ENCODE measurements at places on chromosomes 6 and 20.

- DNase-seq, result no peak
Measured at GRCh38 chr6:138971601-138972000, 16.5 kb downstream of the REPS1 start.

DNA sequence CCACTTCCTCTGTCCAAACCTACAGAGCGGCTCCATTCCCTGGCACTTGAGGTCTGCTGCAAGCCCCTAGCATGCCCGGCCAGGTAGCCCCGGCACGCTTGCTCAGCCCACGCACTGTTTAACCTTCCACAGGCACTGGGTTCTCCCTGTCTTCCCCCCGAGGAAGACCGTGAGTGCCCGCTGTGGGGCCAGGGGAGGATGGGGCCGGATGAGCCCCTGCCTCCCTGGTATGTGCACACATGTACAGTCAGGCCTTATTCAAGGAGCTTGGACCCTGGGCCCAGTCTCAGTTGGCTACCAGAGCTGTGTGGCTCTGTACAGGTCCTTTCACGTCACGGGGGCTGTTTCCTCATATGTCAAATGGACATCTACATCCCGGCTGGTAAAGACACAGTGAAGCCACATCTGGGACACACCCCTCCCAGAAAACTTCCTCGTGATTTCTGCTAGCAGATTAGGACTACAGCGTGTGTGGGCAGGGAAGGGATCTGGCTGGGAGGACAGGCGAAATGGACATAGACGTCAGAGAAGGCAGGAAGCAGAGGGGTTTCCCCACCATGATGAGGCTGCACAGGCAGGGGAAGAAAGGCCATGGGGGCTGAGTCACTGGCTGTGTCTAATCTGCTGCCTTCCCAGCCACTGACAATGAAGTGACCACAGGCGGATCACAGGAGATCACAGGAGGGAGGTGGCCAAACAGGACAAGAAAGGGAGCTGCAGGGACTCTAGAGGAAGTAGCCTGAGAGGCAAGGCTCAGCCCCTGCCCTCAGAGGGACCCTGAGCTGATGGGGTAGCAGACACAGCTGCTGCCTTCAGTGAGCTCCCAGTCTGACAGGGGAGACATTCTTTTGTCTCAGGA, 62.9 kb downstream of the MRPL14 start:
- peak; percentile 83 for DNase-seq

DNA sequence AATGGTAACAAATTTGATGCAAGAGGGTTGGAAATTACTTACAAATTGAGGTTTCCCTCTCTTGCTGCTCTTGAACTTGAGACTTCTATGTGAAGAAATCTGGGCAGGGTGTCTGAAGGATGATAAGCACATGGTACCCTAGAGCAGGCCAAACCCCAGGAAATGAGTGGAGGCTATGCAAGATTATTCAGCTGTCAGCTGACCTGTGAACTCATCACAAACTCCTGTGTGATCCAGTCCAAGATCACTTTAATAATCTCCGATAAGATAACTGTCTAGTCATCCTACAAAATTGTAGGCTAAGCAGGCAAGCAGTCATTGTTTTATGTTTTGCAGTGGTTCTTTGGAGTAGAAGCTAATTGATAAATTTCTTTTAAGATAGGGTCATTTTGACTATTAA, 213.1 kb downstream of the BTBD3 start:
- no peak for DNase-seq

- no peak for DNase-seq
Measured at GRCh38 chr6:16306334-16306733, 67.9 kb downstream of the GMPR start.

DNA sequence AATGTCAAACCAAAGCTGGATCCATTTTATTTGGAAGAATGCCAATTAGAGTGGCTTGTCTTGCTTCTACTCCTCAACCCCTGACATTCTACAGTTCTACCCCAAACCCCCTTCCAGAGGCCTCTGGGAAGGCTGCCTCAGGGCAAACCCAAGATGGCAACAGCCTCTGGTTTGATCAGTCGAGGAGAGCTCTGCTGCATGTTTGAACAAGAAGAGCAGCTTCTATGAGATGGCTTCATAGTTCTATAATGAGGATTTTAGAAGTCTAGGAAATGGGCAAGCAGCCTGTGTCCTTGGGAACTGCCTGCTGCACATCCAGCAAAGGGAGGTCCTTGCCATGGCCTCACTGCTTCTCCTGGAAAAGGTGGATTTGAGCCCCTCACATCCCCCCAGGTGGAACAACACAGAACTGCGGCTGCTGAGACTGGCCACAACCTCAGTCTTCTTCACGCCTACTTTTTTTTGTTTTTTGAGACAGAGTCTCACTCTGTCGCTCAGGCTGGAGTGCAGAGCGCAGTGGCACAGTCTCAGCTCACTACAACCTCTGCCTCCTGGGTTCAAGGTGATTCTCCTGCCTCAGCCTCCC, 37.9 kb downstream of the ZC3H12D start:
- no peak for DNase-seq

DNA sequence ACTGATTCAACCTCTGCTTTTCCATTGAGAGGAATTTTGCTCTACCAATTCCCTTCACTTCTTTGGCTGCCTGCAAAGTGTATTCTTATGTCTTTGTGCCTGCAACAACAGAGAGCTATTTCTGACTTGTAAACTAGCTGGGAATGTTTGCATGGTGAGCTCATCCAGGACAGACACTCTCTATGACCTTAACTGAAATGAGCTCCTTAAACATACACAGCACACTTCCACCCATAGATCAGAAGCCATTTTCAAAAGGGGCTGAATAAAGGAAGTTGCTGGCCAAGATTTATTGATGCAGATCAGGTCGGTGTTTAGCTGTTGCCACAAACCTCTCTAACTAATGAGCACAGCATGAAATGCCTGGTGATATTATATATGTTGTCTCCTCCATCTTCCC, 377.7 kb downstream of the BTBD9 start:
- peak; percentile 61 for DNase-seq

DNA sequence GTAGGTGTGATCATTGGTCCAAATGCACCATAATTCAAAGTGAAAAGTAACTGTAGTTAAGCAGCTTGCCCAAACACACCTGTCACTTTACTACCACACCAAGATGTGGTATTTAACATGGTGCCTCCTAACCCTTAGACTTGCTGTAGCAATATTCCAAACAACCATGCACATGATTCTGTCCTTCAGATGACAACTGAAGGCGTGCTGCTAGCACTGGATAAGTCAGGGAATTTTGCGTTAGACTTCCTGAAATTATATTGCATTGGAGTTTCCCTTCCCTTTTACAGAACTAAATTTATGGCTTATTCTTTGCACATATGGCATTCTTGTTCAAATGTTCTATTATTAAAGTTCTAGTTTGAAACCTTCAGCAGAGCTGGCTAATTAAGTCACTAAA, 106.2 kb downstream of the ARHGAP18 start:
- DNase-seq, result no peak

- no peak for DNase-seq
Measured at GRCh38 chr6:121236984-121237383, 97.3 kb downstream of the TBC1D32 start.

DNA sequence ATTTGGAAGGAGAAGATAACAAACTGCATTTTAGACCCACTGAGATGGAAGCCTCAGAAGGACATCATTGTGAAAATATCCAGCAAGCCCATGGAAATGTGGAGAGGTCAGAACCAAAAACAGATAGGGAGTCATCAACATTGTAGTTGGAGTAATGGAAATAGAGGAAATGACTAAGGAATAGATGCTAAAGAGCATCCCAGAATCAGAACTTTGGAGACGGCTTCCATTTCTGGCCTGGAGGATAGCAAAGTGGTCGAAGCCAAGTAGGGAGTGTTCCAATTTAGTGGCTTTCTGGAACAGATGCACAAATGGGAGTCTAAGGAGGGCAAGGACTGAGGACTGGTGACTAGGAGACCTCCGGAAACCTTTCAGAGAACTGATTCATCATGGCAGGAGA, 3.6 kb downstream of the BEND6 start:
- no peak for DNase-seq

Measured in AG08396 (cell line).